ENCODE measurements at places on chromosomes 4 and X. TPM values are rescaled to one million over a fixed set of nuclear protein-coding genes. Genes with fewer than 3 reads are reported as not detected.

DNA sequence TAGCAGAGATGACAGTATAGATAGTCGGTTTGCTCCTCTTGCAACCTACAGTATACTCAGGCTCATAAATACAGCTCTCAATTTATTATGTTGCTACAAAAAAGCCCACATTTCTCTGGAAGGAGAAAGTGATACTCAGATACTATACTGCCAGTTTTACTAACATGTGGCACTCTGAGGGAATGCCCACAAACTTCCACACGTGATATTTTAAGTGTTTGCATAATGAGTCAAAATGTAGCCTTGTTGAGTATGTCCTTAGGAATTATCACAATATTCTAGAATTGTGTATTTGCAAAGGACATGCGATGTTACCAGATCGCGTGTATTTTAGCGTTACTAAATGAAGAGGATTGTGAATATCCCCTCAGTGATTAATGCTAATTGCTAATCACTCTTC is 929.1 kb downstream of the STIM2 start:
- DNase-seq: no peak

- no peak for DNase-seq
Observed at GRCh38 chr4:85773372-85773771, 298.4 kb downstream of the ARHGAP24 start.

DNA sequence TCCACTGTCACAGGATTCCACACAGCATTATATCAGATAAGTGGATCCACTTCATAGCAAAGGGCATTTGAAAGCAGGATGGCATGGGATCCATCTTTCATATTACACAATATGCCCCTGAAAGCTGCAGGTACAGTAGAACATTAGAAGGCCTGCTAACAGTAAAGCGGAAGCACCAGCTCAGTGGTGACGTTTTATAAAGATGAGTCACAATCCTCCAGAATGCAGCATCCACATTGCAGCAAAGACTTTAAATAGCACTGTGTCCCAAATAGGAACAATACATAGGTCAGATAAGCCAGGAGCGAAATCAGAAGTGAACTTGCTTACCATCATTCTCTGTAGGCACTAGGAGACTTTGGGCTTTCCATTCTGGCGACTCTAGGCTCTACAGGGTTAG is 609.5 kb upstream of the FAT1 start:
- no peak for DNase-seq

DNA sequence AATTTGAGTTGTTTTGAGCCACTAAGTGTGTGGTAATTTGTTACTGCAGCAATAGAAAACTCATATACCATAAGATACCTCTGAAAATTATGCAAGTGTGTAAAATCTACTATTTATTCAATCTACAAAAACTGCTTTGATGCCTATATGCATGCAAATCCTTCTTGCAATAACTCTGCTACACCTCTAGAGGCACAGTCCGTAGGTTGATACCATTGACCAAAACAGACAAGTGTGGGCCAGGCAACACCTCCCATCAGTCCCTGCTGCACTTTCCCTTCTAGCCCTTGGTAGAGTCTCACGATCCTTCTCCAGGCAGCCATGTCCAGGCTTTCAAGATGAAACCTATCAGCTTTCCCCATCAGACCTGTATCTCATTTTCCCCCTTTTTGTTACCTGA is 48.8 kb upstream of the FAM9A start:
- DNase-seq: no peak

DNA sequence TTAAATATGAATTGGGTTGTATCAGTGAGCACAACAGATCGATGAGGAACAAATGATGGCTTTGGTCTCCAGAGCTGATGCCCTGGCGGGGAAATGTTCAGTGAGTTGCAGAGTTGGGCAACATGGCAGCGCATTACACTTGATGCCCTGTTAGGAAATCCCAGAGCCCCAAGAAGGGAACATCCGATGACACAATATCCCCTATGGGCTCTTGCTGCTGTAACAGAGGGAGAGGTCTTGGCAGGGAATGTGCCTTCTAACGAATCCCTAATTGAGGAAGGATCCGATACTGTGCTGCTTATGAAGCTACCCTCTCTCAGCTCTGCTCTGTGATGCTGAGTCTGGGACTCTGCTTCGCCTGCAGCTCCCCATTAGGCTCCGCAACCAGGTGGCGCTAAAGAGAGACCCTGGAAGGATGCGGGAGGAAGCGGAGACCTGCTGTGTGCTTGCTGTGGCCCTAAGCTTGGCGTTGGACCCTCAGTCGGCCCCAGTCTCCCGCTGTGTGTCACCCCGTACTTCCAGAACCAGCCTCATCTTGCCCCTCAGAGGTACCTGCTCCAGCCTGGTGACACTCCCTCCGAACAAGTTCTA is 38.9 kb downstream of the PDHA1 start:
- peak; percentile 58 for DNase-seq

DNA sequence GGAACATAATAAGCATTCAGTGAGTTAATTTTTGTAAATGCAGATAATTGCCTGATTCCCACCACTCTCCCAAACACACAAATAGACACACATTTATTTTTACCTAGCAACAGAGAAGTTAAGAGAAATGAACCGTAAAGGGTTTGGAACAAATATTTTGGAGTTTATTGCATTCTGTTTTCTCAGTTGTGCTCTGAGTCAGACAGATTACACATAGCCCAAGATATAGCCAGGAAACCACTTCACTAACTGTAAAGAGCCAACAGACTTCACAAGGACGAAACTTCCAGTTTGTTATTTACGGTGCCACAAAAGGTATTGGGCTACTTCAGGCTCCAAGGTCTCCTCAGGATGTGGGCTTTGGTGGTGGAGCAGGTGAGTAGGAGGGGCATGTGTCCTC is 217.0 kb downstream of the BMPR1B start:
- DNase-seq: no peak

- DNase-seq: no peak
Observed at GRCh38 chr4:158513256-158513655, 8.4 kb upstream of the RXFP1 start.

- no peak for DNase-seq
Observed at GRCh38 chr4:121564840-121565375, 131.9 kb downstream of the ANXA5 start.

DNA sequence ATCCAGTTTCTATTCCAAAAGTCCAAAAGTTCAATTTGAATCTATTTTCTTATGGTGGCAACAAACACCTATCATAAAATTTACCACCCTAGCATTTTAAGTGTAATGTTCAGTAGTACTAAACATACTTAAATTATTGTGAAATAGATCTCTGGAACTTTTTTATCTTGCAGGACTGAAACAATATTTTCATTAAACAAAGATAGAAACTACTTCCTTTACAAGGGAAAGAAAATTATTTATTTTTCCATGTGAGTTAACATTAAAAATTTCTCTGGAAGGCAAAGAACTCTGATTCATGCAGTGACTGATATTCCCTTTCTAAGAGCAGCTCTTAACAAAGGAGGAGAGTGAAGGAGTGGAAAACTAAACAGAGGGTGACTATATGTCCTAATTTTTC is 40.2 kb downstream of the ADH7 start:
- no peak for DNase-seq

DNA sequence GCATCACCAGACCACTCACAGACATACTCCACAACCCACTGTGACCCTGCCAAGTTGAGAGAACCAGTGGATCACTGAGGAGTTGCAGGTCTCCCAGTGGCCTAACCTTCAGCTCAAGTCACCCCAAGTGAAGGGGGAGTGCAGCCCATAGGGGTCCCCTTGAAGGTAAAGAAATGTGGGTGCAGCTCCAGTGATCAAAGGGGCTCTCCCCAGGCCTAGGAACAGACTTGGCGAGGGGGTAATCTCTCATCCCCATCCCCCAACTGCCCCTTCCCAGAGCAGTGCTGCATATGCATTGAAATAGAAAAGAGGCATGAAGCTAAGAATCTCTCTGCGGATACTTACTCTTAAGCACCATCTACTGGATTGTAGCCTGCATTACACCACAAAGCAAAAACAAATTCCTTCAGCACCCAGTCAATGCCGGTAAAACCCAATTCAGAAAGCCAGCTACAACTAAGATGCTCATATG is 27.0 kb downstream of the MAGEE1 start:
- peak; percentile 2 for DNase-seq

GRCh38 chr4:108361886-108362285 is 193.2 kb upstream of the LEF1 start:
- no peak for DNase-seq

GRCh38 chrX:40105835-40106675 is 8.3 kb upstream of the BCOR start:
- peak; percentile 70 for DNase-seq

- no peak for DNase-seq
Observed at GRCh38 chr4:182015014-182015413, 228.2 kb upstream of the TENM3 start.

The CLDN24 gene
- total RNA-seq: not detected

The GPRASP1 gene
- 2.3 TPM for total RNA-seq

The AADAT gene
- total RNA-seq: 10.9 TPM

The SMPX gene
- 16.8 TPM for total RNA-seq

Data from SJCRH30 (cell line).